ENCODE measurements at places on chromosomes 2 and 18.

GRCh38 chr2:99285526-99285925 lies 15.5 kb downstream of the LYG1 start:
- no peak for DNase-seq

GRCh38 chr2:232385660-232386489 lies 7.3 kb downstream of the ALPP start:
- no peak for DNase-seq

DNA sequence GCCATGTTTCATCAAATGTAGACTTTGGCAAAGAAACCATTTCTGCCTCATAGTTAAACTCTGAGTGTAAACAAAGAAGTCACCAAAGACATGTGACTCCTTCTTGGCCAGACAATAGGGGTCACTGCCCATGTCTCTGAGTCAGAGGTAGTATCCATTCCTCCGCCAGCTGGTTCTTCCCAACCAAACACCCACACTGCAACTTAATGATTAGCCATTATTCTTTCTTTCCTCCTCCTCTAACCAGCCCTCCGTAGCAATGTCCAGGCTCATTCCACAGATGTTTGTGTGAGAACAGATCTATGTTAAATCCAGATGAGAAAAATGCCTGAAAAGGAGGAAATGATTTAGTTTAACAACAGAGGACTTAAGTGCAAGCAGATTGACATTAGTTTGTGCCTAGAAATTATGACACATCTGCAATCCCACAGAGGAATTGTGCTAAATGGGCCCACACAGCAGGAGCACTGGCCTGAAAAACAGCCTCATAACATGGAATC lies 127.9 kb upstream of the SH3BP4 start:
- DNase-seq, result no peak

DNA sequence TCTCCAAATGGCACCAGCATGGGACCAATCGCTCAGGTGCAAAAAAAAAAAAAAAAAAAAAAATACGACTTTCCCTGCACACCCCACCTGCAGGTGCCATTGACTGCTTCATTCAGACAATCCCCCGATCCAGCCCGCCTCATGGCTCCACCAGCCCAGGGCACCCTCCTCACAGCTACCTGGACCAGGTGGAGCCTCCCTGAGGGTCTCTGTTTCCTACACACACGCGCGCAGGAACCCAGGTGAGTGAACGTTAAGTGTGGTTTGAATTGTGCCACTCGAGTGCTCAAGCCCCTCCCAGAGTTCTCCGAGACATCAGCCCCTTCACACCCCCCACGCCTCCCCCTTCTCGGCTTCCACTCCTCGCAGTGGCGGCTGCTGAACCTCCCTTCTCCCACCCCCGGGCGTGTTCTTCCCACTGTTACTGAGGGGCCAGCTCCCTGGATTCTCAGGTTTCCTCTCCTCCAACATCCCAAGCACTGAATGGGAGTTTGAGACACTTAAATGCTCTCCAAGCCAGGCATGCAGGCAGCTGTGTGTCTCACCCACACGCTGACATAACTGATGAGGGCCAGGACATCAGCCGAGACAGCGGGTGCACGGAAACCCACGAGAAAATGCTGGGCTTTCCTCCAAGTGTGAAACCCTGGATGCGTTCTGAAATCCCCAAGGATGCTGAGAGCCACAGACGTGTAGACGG lies 88.8 kb upstream of the SNTG2 start:
- DNase-seq, result no peak

- DNase-seq, result no peak
Observed at GRCh38 chr2:107811411-107811810, 15.3 kb upstream of the RGPD4 start.

DNA sequence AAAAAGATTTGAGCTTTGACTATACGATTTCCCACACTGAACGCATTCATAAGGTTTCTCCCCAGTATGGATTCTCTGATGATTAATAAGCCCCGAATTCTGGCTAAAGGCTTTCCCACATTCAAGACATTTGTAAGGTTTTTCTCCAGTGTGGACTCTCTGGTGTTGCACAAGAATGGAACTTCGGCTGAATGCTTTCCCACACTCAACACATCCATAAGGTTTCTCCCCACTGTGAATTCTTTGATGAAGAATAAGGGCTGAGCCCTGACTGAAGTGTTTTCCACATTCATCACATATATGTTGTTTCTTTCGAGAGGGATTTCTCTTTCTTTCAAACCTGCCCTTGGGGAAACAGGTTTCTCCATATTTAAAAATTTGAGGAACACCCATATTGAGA lies 6.9 kb downstream of the ZNF24 start:
- DNase-seq, result no peak

DNA sequence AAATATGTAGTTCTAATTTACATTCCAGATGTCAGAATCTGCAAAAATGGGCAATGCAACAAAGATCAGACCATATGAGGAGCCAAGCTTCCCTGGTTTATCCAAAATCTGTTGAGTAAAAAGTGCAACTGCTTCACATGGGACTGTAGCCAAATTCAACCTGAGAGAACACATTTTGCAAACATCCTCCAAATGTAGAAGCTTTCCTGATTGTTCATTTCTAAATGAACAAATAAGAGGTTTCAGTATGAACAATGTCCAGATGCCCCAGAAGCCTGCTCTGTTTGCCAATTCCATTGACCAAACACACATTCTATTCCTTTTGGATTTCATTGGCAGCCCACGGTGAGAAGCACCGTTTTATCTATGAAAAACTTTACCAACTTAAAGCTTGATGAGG lies 117.9 kb upstream of the OSR1 start:
- DNase-seq, result no peak

- DNase-seq, result no peak
Observed at GRCh38 chr2:132804051-132804450, 134.0 kb upstream of the LYPD1 start.

DNA sequence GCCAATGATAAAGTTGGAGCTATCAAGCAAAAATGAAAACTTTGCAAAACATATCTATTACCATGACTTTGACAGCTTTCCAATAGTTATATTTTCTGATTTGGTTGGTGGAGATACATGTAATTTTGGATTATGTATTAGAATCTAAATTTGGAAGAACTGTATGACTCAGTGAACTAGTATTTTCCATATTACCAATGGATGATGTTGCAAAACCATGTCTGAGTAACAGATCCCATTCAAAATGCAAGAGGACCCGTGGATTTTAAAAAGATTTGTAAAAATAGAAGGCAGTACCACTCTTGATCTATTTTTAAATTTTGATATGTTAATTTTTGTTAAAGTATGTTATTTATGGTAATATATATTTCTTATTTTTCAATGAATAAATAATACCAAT lies 83.0 kb downstream of the TAF4B start:
- no peak for DNase-seq

GRCh38 chr2:166671235-166671634 lies 177.2 kb upstream of the SCN7A start:
- DNase-seq, result no peak

DNA sequence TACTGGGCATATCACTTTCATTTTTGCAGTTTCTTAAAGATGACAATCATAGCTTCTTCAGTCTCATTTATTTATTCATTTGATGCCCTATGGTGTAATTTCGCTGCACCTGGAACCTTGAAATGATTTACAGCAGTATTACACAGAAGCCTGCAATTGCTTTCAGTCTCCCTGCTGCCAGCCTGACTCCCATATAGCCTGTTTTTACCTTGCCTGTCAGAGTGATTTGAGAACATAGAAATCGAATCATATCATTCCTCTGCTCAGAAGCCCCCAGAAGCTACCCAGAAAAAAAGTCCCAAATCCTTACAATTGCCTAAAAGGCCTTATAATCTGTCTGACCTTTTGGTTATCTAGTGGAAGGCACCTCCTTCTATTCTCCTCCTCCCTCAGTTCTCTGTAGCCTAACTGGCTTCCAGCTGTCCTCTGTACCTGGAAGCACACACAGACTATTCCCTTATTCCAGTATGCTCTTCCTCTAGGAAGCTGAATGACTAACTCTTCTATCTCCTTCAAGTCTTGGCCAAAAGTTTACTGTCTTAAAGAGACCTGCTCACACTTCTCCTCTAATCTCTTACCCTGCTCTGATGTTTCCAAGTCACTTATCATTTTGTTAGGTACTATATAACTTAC lies 12.6 kb downstream of the SCN3A start:
- no peak for DNase-seq

Data from GM12864 (cell line).